ENCODE measurements at places on chromosomes 1 and 21.

DNA sequence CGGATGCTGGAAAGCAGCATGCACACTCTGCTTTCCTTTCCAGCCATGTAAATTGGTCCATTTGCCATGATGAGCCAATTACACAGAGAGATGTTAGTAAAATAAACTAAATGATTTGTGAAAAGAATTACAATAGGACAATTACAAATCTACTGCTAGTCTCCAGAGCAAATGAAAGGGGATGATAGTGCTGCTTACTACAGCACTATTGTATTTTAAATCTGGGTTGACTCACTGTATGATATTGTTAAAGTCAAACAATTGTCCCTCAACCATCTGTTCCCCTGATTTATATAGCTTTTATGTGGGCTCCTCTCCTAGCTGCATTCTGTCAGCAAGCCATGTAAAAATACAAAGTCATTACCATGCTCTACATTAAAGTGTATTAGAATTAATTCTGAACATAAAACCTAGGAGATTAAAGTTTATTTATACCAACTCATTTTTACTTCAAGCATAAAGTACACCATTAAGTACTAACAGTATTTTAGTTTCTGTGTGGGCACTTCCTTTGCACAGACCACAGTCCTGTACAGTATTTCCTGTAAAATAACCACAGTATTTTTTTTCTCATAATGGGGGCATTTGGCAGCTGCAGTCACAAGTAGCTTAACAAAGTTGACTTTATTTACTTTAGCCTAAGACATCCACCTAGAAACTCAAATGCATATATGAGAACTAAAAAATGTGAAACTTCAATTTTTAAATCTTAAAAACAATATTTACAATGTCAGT, 135.8 kb downstream of the VAV3 start:
- no peak for DNase-seq

- DNase-seq: no peak
These were observed 134.4 kb downstream of the S1PR1 start for GRCh38 chr1:101371259-101371658.

DNA sequence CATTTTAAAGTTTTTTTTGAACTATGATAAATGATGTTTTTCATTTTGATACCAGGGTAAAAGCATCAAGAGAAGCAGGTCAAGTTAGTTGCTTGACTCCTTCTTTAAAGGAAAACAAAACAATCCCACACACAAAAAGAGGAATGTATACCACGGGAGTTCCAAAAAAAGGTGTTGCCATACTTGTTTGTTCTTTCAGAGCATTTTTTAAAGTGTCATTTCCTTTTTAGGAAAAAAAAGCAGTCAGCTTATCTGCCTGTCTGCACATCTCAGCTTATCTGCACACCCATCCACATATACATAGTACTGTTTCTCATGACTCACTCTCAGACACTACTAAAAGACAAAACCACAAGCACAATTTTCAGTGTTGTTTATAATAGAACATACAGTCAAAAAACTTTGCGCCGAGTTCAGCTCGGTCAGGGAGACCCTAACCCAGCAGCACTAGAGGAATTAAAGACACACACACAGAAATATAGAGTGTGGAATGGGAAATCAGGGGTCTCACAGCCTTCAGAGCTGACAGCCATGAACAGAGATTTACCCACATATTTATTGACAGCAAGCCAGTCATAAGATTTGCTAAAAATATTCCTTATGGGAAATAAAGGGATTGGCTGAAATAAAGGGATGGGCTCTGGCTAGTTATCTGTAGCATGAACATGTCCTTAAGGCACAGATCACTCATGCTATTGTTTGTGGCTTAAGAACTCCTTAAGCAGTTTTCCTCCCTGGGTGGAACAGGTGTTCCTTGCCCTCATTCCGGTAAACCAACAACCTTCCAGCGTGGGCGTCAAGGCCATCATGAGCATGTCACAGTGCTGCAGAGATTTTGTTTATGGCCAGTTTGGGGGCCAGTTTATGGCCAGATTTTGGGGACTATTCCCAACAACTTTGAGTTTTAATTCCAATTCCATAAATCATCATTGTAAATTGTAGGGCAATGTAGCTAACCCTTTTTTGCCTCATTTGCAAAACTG, 11.4 kb upstream of the MNDA start:
- DNase-seq: no peak

GRCh38 chr1:7116001-7116400, 330.7 kb downstream of the CAMTA1 start:
- DNase-seq: no peak

DNA sequence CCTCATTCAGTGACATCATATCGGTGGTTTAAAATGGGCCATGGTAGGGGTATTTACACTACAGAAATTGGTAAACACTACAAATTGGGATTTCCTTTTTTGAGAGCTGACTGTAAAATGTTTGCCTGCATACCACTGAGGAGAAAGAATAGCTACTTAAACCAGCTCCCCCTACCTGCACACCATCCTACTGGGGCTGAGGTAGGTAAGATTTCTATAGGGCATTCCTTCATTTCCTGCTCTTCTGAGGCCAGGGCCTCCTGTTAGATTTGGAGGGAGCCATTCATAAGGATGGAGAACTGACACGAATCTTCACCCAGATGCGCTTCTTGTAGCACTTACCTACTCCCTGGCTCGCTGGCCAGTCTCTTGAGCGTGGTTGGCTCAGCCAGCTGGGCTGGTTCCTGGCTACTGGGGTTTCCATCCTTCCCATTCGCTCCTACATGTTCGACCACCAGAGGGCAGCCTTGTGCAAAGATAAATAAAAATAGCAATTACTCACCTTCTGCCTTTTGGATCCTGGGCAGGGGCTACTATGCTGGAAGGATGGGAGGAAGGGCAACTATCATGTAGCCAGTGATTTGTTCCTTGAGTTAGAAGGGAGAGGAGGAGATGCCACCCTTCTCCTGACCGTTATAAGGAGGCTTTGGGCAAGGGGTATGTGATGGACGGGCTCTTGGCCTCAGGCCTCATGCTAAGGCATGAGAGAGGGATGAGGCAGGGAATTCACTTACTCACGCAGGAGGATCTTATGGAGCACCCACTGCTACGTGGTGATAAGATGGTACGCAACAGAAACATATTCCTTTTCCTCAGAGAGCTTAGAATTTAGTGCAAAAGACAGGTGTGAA, 10.7 kb downstream of the OPTC start:
- DNase-seq: peak; percentile 70

DNA sequence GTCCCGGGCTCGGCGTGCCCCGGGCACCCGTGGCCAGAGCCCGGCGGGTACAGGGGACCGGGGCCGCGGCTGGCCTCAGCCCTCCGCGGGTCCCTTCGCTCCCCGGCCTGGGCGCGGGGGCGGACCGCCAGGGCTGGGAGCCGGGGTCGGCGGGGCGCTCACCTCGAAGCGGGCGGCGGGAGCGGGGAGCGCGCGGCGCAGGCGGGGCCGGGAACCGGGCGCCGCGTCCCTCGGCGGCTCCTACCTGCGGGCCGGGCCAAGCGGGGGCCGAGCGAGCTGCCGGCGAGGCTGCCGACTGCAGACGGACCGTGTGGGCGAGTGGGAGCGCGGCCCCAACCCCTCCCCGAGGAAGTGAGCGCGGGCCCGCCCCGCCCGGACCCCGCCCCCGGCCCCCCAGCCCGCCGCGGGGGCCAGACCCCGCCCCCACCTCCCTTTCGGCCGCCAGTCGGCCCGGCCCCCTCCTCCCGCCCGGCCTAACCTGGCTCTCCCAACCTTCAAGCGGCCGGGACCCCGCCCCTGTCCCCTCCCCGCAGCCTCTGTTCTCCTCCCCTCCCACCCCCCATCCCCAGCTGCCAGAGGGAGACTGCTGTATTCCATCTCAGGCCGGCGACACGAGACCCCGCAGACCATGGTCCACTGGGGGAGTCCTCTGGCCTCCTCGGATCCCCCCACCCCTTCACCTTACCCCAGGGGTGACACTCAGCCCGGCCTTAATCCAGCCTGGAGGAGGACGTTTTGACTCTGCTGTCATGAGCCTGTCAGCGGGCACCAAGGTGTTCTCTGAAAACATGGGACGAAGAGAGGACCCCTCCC, at the start of gene FHL3:
Gene FHL3 (minus strand): TSS at position 320 of the 813 bp plus-strand sequence. CDS start 6,102 bp downstream, outside the sequence.
- peak; percentile 49 for DNase-seq

- DNase-seq: peak; percentile 97
These were observed at the start of gene WASF2 for GRCh38 chr1:27489973-27490741. Gene WASF2, minus strand, starts transcription at chr1:27490167. Its CDS starts 61,277 bp downstream, at chr1:27428890.

- peak; percentile 32 for DNase-seq
These were observed 14.0 kb downstream of the HSF2BP start for GRCh38 chr21:43645136-43645891.

GRCh38 chr1:113811156-113811887, 954 bp downstream of the RSBN1 start:
- peak; percentile 19 for DNase-seq

All from COR-L47 (cell line).